ENCODE measurements at places on chromosomes 2 and 18.
A peak's percentile ranks its signal among the peaks of the same experiment; 100 is the strongest.

GRCh38 chr2:216756435-216756834, 61.1 kb upstream of the IGFBP5 start:
- no peak for DNase-seq

GRCh38 chr2:216827073-216827720, 32.7 kb downstream of the TNP1 start:
- DNase-seq, result no peak

DNA sequence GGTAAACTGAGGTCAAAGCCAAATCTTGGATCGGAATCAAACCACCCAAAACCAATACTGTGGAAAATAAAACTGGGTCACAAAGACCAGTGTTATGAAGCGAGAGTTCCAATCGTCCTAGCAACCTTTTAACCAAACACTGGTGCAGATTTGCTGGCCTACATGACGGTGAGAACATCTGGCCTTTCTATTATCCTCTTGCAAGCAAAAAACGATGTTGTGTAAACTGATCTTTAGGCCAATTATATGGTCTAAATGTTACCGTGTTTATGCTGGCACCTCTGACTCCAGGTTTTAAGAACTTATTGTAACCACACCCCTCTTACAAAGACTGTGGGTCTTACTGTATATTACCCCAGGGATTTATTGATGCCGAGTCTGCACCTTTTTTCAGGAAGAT, 145.9 kb downstream of the GFPT1 start:
- no peak for DNase-seq

- DNase-seq, result no peak
Measured at GRCh38 chr2:241906826-241907570, 37.5 kb downstream of the RTP5 start.

DNA sequence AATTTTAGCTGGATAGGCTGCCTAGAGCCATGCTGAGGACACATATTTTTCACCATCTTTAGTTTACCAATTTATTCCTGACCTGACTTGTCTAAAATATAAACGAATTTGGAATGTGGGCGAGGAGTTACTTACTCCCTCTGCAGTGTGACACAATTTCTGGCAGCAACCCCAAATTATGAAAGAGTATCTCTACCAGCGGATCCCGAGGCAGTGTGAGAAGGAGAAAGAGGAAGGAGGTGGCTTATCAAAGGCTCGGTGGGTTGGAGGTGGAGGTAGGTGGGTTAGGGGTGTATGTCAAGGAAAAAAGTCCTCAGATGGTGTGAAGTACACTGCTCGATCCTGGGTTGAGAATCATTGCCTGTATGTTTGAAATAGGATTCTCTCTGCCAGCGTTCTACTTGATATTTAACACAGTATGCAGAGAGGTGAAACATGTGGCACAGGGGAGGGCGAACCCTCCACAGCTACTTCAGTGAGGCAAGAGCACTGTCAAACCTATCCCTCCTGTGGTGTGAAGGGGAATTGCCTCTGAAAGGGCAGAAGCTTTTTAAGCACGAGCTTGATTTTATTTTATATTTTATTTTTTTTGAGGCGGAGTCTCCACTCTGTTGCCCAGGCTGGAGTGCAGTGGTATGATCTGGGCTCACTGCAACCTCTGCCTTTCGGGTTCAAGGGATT, 76.0 kb downstream of the RFTN2 start:
- no peak for DNase-seq

- DNase-seq, result no peak
Measured at GRCh38 chr18:27695052-27695451, 481.9 kb downstream of the CDH2 start.

- no peak for DNase-seq
Measured at GRCh38 chr2:12501469-12502158, 215.1 kb upstream of the TRIB2 start.

GRCh38 chr2:105739944-105740530, 4.7 kb upstream of the NCK2 start:
- DNase-seq, result no peak

DNA sequence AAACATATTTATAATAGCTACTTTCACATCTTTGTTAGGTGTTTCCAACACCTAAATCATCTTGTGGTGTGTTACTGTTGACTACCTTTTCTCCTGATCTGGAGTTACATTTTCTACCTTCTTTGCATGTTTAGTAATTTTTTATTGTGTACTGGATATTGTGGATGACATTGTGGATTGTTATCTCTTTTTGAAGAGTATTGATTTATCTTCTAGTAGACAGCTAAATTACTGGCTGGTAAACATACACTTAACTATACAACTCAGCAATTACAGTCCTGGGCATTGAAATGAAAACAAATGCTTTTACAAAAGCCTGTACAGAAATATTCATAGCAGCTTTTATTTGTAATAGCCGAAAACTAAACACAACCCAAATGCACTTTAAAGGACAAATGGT, 150.8 kb downstream of the PTRHD1 start:
- no peak for DNase-seq

DNA sequence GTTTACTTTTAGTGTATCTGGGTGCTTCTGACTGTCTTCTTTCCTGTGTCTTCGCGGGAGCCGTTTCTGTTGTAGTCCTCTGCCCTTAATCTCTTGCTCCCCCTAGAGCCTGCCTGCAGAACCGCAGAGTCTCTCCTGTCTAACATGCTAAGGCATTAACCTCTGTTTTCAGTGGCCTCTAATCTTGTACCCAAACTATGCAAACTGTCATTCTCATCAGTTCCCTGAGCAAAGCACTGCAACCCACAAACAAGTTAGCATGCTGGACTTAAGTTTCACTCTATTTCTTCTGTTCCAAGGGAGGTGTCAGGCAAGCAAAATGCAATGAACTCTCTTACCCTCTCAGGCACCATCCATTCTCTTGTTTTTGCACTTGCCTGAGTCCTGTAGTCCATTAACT, 138.4 kb downstream of the OTX1 start:
- no peak for DNase-seq

GRCh38 chr2:444937-445884, 157.3 kb upstream of the ALKAL2 start:
- no peak for DNase-seq

DNA sequence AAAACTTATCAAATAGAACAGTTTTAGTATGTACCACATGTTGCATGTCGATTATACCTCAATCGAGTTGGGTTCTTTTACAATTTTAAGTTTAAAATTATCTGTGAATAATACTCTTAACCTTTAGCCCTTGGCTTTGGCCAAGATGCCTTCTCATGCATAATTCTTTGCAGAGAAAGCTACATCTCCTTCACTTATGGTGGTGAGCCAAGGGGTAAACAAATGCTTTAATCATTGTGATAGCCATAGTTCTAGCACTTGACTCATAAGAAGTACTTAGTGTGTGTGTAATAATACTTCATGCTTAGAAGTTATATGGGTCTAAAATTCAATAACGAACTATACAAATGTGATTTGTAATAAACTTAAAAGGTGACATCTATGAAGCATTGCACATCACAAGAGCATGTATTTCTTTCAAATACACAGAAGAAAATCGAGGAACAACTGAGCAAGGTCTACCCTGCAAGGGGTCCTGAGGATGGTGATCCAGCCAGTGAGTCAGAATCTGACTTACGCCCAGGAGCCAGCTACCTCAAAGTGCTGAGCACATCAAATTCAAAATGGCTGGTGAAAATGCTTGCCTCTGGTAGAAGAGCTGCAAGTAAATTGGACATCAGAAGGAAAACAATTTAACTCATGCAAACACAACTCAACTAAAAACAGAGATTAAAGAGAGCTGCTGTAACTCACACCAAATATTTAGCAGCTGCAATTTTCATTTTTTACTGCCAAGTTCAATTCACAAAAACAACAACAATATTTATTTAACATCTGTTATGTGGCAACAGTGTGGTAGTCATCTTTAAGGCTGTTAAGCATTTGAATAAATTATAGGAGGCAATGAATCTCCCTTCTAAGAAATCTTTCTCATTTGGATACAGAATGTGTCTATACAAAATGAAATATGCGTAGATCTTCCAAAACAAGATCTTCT, 23.8 kb upstream of the TTC39C start:
- DNase-seq, result no peak

GRCh38 chr18:4134700-4135099, 320.4 kb downstream of the DLGAP1 start:
- DNase-seq, result no peak

DNA sequence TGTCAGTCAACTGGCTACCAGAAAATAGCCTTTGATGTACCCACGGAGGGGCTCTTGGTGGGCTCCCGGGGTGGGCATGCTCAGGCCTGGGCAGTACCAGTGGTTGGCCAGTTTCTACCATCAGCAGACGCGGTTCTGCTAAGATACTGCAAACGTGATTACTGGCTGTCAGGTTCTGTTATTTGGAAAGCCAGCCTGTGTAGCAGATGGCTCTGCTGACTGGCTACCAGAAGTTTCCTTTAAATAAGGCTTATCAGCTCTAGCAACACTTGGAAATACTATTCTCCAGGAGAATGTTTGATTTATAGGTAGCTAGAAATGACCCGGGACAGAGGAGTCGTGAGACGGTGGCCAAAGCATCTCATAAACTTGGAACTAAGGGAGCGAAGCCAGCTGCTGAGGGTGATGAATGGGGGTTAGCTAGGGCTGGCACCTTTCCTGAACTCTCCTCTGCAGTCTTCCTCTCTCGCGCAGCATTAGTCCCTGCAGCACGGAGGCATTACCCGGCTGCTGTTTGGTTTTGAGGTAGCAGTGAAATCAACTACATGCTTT, 171.9 kb downstream of the AGAP1 start:
- peak; percentile 31 for DNase-seq

GRCh38 chr2:28119631-28120030, 229.1 kb downstream of the BABAM2 start:
- no peak for DNase-seq

GRCh38 chr2:176122683-176123410, at the start of gene HOXD9:
Gene HOXD9 (plus strand): TSS chr2:176122719. CDS start chr2:176122769, 50 bp downstream.
- DNase-seq, result no peak

- peak; percentile 73 for DNase-seq
Measured at GRCh38 chr2:158501301-158501700, 44.5 kb downstream of the PKP4 start.

- no peak for DNase-seq
Measured at GRCh38 chr2:192047315-192048107, 147.2 kb downstream of the TMEFF2 start.

- DNase-seq, result no peak
Measured at GRCh38 chr2:216289470-216289869, 82.8 kb downstream of the MARCHF4 start.

GRCh38 chr2:119650846-119651370, 28.1 kb upstream of the TMEM177 start:
- DNase-seq, result no peak

- DNase-seq, result no peak
Measured at GRCh38 chr2:224947566-224947965, 94.7 kb downstream of the DOCK10 start.

DNA sequence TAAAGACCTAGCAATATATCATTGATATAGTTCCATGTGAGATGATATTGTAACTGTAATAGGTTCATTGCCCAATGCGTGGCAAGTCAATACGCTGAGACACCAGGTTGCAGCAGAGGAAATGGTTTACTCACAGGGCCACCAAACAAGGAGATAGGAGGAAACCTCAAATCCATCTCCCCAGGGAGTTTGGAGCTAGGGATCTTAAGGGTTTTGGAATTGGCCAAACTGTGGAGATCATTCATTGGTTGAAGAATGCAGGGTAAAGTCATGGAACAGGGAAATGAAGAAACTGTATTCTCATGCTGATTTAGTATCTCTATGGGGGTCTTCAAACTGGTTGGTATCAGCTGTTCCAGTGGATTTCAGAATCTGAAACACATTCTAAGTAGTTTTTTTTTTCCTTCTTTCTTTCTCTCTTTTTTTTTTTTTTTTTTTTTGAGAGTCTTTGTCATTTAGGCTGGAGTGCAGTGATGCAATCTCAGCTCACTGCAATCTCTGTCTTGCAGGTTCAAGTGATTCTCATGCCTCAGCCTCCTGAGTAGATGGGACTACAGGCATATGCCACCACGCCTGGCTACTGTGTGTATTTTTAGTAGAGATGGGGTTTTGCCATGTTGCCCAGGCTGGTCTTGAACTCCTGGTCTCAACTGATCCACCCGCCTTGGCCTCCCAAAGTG, 30.7 kb upstream of the PPM1B start:
- no peak for DNase-seq

DNA sequence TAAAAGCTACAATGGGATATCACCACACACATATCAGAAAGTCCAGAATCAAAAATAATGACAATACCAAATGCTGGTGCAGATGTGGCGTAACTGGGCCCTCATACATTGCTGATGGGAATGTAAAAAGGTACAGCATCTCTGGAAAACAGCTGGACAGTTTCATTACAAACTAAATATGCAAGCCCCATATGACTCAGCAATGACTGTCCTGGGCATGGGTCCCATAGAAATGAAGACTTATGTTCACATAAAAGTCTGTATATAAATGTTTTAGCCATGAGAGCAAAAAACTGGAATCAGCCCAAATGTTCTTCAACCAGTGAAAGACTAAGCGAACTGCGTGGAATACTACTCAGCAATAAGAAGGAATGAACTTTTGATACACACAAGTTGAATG, 56.7 kb downstream of the ALPK2 start:
- no peak for DNase-seq

- no peak for DNase-seq
Measured at GRCh38 chr2:12533337-12534005, 183.3 kb upstream of the TRIB2 start.

- no peak for DNase-seq
Measured at GRCh38 chr2:180016937-180017336, 9.8 kb upstream of the CWC22 start.

GRCh38 chr2:147224070-147224469, 620.8 kb upstream of the ACVR2A start:
- DNase-seq, result no peak

- DNase-seq, result no peak
Measured at GRCh38 chr18:58362829-58363271, 266.0 kb downstream of the ALPK2 start.

- no peak for DNase-seq
Measured at GRCh38 chr18:55123361-55123760, 164.1 kb upstream of the CCDC68 start.

- no peak for DNase-seq
Measured at GRCh38 chr2:118836411-118836930, 11.0 kb downstream of the EN1 start.

GRCh38 chr2:63058144-63058920, 7.7 kb downstream of the OTX1 start:
- no peak for DNase-seq

- DNase-seq, result no peak
Measured at GRCh38 chr2:71082402-71083252, 14.2 kb downstream of the NAGK start.

DNA sequence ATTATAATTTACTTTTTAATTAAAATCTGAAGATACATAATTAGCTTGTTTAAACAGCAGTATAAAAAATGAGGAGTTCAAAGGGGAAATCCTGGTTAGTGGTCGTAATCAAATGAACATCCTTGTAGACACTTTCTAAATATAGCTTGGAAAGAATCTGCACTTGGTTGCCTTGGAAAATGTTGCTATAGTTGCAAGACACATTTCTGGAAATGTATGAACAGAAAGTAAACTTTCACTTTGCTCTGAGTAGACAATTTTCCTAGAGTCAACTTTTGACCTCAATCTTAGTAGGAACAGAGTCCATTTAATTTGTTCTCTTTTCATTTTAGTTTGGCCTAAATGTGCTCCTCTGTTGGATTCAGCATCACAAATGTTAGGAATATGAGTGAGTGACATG, 38.3 kb downstream of the GCA start:
- no peak for DNase-seq

- DNase-seq, result no peak
Measured at GRCh38 chr18:42141439-42141838, 186.4 kb downstream of the PIK3C3 start.

All from hippocampal formation (tissue), 2 donors.